Calu3 (cell line): ENCODE measurements at places on chromosomes 1 and 21. TPM values are rescaled to one million over a fixed set of nuclear protein-coding genes. Genes with fewer than 3 reads are reported as not detected.

GRCh38 chr1:172748201-172748600 is 89.3 kb downstream of the FASLG start:
- no peaks in the 10 kb centered on the region for H3K27me3 ChIP-seq
- DNase-seq: no peak
- H3K4me1 ChIP-seq: peaks cover 33% of the 10 kb centered on the region
- no peak overlapping the region for H3K27ac ChIP-seq

- no peaks in the 10 kb centered on the region for H3K27me3 ChIP-seq
- peaks cover 14% of the 10 kb centered on the region for H3K4me1 ChIP-seq
- no peak for DNase-seq
- H3K36me3 ChIP-seq: peaks cover 5% of the 10 kb centered on the region
Measured at GRCh38 chr1:109253803-109254620, 4.7 kb downstream of the CELSR2 start.

- H3K36me3 ChIP-seq: no peaks in the 10 kb centered on the region
- no peaks in the 10 kb centered on the region for H3K27me3 ChIP-seq
- H3K4me3 ChIP-seq: no peak overlapping the region
- H3K4me1 ChIP-seq: no peaks in the 10 kb centered on the region
Measured at GRCh38 chr1:41580520-41581172, 96.2 kb upstream of the EDN2 start.

DNA sequence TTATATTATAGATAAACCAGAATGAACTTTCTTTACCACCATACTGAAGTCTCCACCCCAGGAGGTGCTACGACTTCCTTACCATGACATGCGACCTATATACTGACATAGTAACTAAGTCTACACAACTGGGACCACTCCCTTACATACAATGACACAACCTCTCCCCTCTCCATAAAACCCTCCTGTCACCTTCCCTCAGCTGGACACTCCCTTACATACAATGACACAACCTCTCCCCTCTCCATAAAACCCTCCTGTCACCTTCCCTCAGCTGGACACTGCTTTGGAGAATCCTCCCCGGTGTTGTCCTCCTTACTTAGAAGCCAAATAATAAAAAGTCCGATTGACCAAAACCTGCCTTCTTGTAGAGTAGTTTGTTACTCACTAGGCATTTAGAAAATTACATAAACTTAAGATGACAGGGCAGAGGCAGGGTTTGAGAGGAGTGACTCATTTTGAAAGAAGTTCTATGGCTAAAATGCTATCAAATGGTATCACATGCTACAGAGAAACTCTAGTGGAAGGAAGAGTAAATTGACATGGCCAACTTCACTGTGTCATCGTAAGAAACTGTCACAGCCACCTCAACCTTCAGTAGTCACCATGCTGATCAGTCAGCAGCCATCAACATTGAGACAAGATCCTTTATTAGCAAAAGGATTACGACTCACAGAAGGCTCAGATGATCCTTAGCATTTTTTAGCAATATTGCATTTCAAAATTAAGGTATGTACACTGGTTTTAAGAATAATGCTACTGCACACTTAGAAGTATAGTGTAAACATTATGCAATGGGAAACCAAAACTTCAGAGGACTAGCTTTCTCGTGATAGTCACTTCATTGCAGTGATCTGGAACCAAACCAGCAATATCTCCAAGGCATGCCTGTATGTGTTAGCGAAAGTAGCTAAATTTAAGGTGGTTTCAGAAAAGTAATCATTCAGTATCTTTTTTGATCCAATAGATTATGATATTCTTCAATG is 56.4 kb downstream of the AHCTF1 start:
- no peak overlapping the region for H3K4me3 ChIP-seq
- no peaks in the 10 kb centered on the region for H3K4me1 ChIP-seq
- peaks cover 15% of the 10 kb centered on the region for H3K36me3 ChIP-seq
- H3K27me3 ChIP-seq: no peaks in the 10 kb centered on the region

DNA sequence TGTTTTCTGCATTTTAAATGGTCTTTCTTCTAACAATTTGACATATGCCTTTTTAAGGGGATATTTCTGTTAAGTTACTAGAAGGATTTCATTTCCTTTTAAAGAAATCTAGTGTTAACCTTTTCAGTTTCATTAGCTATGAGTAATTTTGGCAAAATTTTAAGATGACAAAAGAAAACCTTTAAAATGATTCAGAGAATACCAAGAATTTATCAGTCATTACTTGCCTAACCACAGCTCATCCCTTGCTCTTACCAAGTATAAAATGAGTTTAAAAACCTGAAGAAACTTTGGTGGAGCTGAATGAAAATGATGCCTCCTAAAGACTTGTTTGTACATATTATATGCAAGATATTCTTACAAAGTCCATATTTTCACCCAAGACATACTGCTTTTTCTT is 101.7 kb downstream of the NEK7 start:
- H3K36me3 ChIP-seq: no peaks in the 10 kb centered on the region
- peaks cover 51% of the 10 kb centered on the region for H3K4me1 ChIP-seq
- no peak overlapping the region for H3K27ac ChIP-seq

- H3K4me1 ChIP-seq: no peaks in the 10 kb centered on the region
- H3K27me3 ChIP-seq: peaks cover 41% of the 10 kb centered on the region
- H3K4me3 ChIP-seq: no peak overlapping the region
- DNase-seq: no peak
- no peak overlapping the region for H3K27ac ChIP-seq
- no peaks in the 10 kb centered on the region for H3K36me3 ChIP-seq
Measured at GRCh38 chr1:115829023-115829674, 11.8 kb downstream of the NHLH2 start.

- H3K27me3 ChIP-seq: no peaks in the 10 kb centered on the region
- DNase-seq: no peak
- no peaks in the 10 kb centered on the region for H3K4me1 ChIP-seq
- H3K4me3 ChIP-seq: no peak within 1 kb of the TSS
- no peak within 1 kb of the TSS for H3K27ac ChIP-seq
Measured at GRCh38 chr21:32298658-32299081, at the start of gene MRAP. Gene MRAP, plus strand, starts transcription at chr21:32298855. Its CDS starts 117 bp downstream, at chr21:32298972.

- no peak overlapping the region for H3K27ac ChIP-seq
- H3K36me3 ChIP-seq: no peaks in the 10 kb centered on the region
- H3K4me1 ChIP-seq: no peaks in the 10 kb centered on the region
- H3K4me3 ChIP-seq: no peak overlapping the region
- DNase-seq: no peak
Measured at GRCh38 chr1:158371188-158371953, 17.7 kb downstream of the CD1E start.

The ZFP69 gene
- total RNA-seq: 2.7 and 2.9 TPM in 2 replicates

The EDARADD gene
- total RNA-seq: 0.19 TPM in 1 of 2 replicates, not detected in the other

The TEX38 gene
- total RNA-seq: not detected in 2 replicates

The DDAH1 gene
- total RNA-seq: 84.1 and 98.7 TPM in 2 replicates

The CCDC190 gene
- total RNA-seq: not detected in 2 replicates

The IVL gene
- total RNA-seq: 1.1 and 1.9 TPM in 2 replicates

The NTNG1 gene
- 1.5 and 2.6 TPM in 2 replicates for total RNA-seq
